ENCODE measurements at places on chromosomes 6 and 20.

GRCh38 chr20:2136275-2136674 is 34.6 kb downstream of the STK35 start:
- H3K27ac ChIP-seq: no peak overlapping the region
- no peaks in the 10 kb centered on the region for H3K27me3 ChIP-seq
- H3K4me3 ChIP-seq: no peak overlapping the region
- no peaks in the 10 kb centered on the region for H3K4me1 ChIP-seq
- no peak for DNase-seq
- H3K36me3 ChIP-seq: no peaks in the 10 kb centered on the region

- peak; percentile 81 for DNase-seq
- no peaks in the 10 kb centered on the region for H3K36me3 ChIP-seq
- 0 out of 2 replicates have a peak, but pooled peaks cover 2% of the 10 kb centered on the region for H3K4me1 ChIP-seq
- peak overlapping the region; percentile 35 for H3K4me3 ChIP-seq
Observed at GRCh38 chr6:145372671-145373151, 362.6 kb downstream of the EPM2A start.

GRCh38 chr20:33846291-33846935 is 35.3 kb downstream of the CHMP4B start:
- H3K27ac ChIP-seq: peak overlapping the region; percentile 63
- no peaks in the 10 kb centered on the region for H3K27me3 ChIP-seq
- no peak for DNase-seq
- H3K4me1 ChIP-seq: peaks cover 96% of the 10 kb centered on the region

- no peak overlapping the region for H3K27ac ChIP-seq
- no peaks in the 10 kb centered on the region for H3K36me3 ChIP-seq
- H3K4me1 ChIP-seq: no peaks in the 10 kb centered on the region
- no peak for DNase-seq
Observed at GRCh38 chr6:42017021-42017643, 33.2 kb upstream of the TAF8 start.

DNA sequence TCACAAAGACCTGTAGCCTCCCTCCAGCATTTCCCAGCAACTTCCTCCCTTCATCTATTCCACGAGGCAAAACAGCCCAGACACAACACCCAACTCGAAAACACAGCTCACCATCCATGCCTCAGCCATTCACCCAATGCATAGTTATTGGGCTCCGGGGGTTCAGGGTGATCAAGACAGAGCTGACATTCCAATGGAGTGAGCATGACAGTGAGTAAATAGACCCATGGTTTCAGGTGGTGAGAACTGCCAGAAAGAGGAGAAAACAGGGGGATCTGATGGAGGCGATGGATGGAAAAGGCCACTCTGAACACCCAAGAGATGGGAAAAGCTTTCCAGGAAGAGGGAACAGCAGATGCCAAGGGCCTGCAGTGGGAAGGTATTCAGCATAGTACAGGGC is 5.9 kb downstream of the CASS4 start:
- H3K27ac ChIP-seq: no peak overlapping the region
- no peaks in the 10 kb centered on the region for H3K4me1 ChIP-seq
- no peaks in the 10 kb centered on the region for H3K27me3 ChIP-seq
- H3K4me3 ChIP-seq: no peak overlapping the region

DNA sequence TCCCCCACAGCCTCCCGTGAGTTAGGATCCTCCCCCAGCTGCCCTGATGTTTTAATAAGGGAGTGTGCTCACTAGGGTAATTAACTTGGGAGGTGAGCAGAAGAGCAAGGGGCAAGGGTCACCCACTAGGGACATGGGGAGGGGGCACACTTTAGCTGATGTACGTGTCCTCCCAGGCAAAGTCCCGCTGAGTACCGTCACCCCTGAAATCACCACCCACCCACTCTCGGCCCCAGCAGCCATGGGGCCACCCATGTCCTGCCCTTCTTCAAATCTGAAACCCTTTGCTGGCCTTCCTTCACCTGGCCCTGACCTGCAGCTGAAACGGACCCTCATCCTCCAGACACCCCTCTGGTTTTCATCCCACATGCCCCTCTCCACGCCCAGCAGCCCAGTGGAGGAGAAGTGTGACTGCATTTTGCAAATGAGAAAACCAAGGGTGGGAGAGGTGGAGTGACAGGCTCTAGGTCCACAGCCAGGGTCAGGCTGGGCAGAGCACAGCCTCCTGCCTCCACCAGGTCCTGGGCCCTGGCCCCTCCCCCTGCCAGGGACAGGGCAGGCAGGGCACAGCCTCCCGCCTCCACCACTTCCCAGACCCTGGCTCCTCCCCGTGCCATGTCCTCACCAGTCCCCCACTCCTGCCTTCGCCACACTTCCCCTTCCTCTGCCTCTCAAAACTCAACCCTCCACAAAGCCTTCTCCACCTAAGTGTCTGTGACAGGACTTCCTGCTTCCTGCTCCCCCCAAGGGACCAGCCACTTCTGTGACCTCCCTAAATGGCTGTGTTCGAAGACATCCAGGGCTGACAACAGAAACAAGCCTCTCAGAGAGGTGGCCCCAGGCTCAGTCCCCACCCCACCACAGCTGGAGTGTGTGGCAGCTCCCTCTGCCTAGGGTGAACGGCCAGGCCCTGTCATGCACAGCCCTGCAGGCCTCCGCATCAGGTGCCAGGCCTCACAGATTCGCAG is 15.1 kb downstream of the ACSS1 start:
- no peaks in the 10 kb centered on the region for H3K27me3 ChIP-seq
- H3K36me3 ChIP-seq: 0 out of 2 replicates have a peak, but pooled peaks cover 2% of the 10 kb centered on the region
- peaks cover 17% of the 10 kb centered on the region for H3K4me1 ChIP-seq
- DNase-seq: no peak

- H3K27me3 ChIP-seq: no peaks in the 10 kb centered on the region
- peak overlapping the region; percentile 74 for H3K27ac ChIP-seq
- H3K36me3 ChIP-seq: no peaks in the 10 kb centered on the region
- peaks cover 11% of the 10 kb centered on the region for H3K4me1 ChIP-seq
Observed at GRCh38 chr6:149423964-149424440, 23.9 kb downstream of the SUMO4 start.

DNA sequence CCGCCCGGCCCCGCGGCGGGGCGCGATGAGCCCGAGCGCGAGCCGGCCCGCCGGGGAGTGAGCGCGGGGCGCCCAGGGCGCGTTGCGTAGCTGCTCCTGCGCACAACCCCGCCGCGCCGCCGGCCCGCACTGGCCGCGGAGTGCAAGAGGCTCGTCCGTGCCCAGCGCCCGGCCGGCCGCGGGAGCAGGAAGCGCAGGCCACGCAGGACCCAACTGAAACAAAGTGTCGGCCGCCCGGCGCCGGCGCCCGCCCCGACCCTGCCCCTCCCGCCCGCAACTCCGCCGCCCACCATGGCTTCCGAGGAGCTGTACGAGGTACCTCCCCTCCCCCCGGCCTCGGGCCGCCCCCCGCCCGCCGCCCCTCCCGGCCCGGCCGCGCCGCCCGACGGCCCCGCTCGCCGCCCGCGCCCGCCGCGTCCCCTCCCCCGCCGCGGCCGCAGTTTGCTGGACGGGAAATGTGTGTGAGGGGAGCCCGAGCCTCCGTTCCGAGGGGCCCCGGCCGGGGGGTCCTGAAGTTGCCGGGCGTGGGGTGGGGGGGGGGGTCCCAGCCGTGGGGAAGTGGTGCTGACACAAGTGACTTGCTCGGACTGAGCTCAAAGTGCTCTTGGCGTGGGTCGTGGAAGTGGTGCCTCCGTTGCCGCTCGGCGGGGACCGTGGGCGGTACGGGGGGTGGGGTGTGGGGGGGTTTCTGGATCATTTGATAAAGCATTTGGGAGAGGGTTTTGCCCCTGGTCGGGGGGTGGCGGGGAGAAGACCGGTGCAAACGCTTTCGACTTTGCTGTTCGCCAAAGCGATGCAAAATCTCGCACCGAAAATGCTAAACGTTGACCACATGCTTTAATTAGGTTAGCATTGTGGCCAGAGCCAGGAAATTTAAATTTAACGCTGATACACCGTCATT is 539 bp downstream of the CDYL start:
- DNase-seq: peak; percentile 83
- peak overlapping the region; percentile 70 for H3K4me3 ChIP-seq
- peaks cover 36% of the 10 kb centered on the region for H3K4me1 ChIP-seq
- H3K27me3 ChIP-seq: 0 out of 2 replicates have a peak, but pooled peaks cover 5% of the 10 kb centered on the region
- H3K27ac ChIP-seq: peak overlapping the region; percentile 69

GRCh38 chr6:146984251-146984924 is 219.8 kb upstream of the STXBP5 start:
- no peak overlapping the region for H3K4me3 ChIP-seq
- H3K36me3 ChIP-seq: no peaks in the 10 kb centered on the region
- H3K27ac ChIP-seq: no peak overlapping the region
- no peaks in the 10 kb centered on the region for H3K4me1 ChIP-seq
- no peak for DNase-seq

DNA sequence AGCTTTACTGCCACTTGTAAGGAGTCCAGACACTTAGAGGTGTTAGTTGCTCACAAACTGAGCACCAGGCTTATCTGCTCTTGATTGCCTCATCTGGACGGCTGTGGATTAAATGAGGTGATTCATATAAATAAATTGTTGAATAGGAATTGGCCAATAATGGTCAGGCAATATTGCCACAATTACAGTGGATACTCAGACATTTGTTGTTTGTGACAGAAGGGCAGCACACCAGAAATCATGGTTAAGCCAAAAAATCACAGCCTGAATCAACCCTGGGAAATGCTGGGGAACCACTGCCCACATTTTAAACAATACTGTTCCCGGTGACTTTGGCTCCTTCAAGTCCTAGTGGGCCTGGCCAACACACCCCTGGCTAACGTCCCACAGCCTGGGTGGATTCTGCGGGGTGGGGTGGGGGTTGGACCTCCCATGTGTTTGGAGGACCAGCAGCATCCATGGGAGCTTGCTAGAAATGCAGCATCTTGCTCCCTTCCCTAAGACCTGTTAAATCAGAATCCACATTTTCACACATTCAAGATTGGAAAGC is 29.5 kb upstream of the SPDEF start:
- no peaks in the 10 kb centered on the region for H3K4me1 ChIP-seq
- H3K4me3 ChIP-seq: no peak overlapping the region
- DNase-seq: no peak
- H3K27ac ChIP-seq: no peak overlapping the region
- no peaks in the 10 kb centered on the region for H3K27me3 ChIP-seq

- DNase-seq: no peak
- H3K27me3 ChIP-seq: no peaks in the 10 kb centered on the region
- H3K27ac ChIP-seq: no peak overlapping the region
- H3K4me3 ChIP-seq: no peak overlapping the region
- no peaks in the 10 kb centered on the region for H3K4me1 ChIP-seq
Observed at GRCh38 chr6:157200611-157201010, 122.7 kb downstream of the TMEM242 start.

GRCh38 chr20:54320148-54320607 is 112.3 kb downstream of the PFDN4 start:
- no peaks in the 10 kb centered on the region for H3K27me3 ChIP-seq
- H3K36me3 ChIP-seq: no peaks in the 10 kb centered on the region
- H3K4me3 ChIP-seq: no peak overlapping the region
- 0 out of 2 replicates have a peak, but pooled peaks cover 6% of the 10 kb centered on the region for H3K4me1 ChIP-seq
- no peak for DNase-seq

- H3K27ac ChIP-seq: no peak overlapping the region
- H3K4me1 ChIP-seq: no peaks in the 10 kb centered on the region
- H3K4me3 ChIP-seq: no peak overlapping the region
- DNase-seq: no peak
- H3K36me3 ChIP-seq: no peaks in the 10 kb centered on the region
Observed at GRCh38 chr6:13769655-13770053, 44.7 kb downstream of the MCUR1 start.

DNA sequence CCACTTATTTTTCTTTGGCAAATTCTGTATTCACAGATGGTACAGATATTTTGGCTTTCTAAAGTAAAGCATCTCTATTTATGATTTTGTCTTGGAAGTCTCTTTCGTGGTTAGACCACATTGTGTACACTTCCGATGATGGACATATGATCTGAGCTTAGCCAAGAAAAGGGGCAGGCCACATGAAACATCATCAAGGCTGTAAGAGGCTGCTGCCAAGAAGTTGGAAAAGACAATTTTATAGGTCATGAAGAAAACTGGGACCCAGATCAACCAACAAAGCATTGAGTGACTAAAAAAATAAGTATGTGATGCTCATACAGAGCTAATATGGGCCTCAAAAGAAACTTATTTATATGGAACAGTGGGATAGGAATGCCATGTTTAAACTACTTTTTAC is 266.4 kb downstream of the HAO1 start:
- H3K27me3 ChIP-seq: no peaks in the 10 kb centered on the region
- no peak for DNase-seq
- H3K27ac ChIP-seq: no peak overlapping the region
- H3K36me3 ChIP-seq: no peaks in the 10 kb centered on the region
- H3K4me3 ChIP-seq: no peak overlapping the region
- no peaks in the 10 kb centered on the region for H3K4me1 ChIP-seq

DNA sequence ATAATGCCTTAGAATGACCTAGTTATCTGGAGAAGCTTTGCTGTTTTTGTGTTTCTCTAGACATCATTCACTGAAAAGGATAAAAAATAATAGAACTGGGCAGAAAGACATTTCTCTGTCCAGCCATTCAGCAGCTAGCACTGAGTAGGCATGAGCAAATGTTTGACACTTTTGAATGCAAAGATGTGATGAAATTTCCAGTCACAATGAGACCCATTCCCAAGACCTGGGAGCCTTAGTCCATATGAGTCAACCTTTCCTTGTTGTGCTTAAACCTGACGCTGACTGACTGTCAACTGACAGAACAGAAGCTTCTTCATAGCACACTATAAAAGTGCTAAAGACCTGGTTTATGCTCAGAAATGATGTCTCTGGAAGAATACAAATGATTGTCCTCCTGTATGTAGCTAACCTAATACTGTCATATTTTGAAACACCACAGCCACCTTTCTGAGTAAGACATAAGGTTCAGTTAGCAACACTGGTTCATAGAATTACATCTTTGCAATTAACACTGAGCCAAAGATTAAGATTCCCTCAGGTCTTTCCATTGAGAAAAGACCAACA is 17.1 kb downstream of the RALGAPA2 start:
- H3K27ac ChIP-seq: no peak overlapping the region
- no peaks in the 10 kb centered on the region for H3K4me1 ChIP-seq
- H3K27me3 ChIP-seq: no peaks in the 10 kb centered on the region

DNA sequence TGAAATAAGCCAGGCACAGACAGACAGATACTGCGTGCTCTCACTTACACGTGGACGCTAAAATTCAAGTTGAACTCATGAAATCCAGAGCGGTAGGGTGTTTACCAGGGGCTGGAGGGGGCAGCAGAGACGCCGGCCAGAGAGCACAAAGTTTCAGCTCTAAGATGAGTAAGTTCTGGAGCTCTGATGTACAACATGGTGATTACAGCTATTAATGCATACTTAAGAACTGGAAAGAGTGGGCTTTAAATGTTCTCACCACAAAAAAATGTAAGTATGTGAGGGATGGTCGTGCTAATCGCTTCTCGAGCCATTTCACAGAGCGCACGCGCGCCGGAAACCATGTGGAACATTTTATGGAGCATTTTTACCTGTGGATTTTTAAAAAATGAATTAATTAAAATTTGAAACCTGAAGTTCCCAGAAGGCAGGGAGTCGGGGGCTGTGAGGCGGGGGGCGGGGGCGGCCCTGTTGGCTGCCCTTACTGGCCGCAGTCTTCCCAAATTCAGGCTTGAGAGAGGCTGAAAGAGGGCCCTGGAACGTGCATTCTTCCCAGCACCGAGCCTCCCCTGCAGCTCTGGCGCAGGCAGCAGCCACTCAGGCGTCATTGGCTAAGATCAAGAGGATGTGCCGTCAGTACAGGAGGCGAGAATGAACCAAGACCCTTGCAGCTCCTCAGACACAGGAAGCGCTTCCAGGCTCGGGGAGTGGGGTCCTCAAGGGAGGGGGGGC is 8.5 kb upstream of the SLCO4A1 start:
- H3K36me3 ChIP-seq: no peaks in the 10 kb centered on the region
- no peaks in the 10 kb centered on the region for H3K4me1 ChIP-seq
- no peak overlapping the region for H3K27ac ChIP-seq
- no peak overlapping the region for H3K4me3 ChIP-seq

Data from MM.1S (cell line).